ENCODE measurements at places on chromosomes 11 and 22.

GRCh38 chr11:77436506-77436905 is 37.4 kb downstream of the PAK1 start:
- DNase-seq, result no peak

- DNase-seq, result no peak
Observed at GRCh38 chr11:72712168-72712751, 38.0 kb upstream of the PDE2A start.

- no peak for DNase-seq
Observed at GRCh38 chr11:119758291-119758690, 29.3 kb upstream of the NECTIN1 start.

DNA sequence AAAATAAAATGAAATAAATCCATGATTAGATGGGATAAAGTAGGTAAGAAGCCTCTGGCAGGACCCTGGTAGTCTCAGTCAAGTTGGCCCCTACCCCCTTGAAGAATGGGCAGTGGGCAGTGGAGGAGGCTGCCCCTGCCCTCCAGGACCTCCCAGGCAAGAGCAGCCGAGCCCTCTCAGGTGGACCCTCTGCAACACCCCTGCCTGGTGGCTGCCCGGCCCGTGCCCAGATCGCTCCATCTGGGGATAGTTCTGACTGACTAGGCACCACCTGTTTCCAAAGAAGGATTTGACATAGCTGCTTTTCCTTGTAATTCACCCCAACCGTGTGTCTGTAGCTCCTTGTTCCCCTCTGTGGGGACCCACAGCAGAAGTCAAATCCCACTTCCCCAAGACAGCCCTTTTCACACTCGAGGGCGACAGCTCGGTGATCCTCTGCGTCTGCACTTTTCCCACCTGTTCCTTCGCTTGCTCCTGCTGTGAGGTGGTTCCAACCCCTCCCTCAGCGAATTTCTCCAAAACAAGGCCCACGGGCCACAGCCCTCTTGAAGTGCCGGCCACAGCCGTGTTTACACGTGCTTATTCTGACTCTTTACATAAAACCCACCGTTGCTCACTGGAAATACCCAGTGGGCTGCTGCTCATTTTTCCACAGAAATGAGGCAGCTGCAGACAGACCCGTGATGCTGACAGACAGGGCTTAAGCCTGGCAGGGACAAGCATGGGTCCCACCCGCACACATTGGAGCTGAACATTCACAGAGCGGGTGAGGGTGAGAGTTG is 5.5 kb upstream of the TMPRSS13 start:
- no peak for DNase-seq
